ENCODE measurements at places on chromosomes 5 and 9.
A peak's percentile ranks its signal among the peaks of the same experiment; 100 is the strongest.

DNA sequence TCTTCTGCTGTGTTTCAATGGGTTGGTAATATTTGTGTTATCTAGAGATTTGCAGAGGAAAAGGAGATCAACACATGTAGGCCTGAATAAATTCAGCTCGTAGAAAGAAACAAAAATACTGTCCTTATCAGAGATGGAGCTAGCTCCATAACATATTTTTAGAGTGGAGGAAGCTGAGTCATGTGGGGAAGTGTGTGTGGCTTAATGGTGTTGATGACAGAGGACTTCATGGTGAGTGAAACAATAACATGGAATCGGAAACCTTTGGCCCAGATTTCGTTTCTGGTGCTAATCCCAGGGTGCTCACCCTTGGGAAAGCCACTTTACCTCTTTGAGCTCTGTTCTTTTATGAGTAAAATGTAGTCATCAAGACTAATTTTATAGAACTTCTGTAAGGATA lies 825.0 kb downstream of the TLR4 start:
- DNase-seq = peak; percentile 26

DNA sequence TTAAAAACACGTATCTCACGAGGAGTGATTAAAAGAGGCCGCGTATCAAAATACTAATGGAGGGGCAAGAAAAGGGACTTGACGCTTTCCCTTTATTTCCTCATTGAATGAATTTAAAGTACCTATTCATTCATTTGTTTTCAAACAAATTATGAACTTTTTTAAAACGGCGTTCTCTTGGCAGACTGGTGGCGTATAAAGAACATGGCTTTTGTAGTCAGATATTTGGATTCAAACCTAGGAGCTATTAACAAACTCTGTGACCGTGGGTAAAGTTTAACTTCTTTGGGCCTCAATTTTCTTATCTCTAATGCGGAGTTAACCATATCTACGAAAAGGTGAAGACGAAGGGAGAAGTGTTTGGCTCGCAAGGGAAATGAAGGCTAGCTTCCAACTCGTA lies 876 bp downstream of the CAAP1 start:
- DNase-seq = no peak

DNA sequence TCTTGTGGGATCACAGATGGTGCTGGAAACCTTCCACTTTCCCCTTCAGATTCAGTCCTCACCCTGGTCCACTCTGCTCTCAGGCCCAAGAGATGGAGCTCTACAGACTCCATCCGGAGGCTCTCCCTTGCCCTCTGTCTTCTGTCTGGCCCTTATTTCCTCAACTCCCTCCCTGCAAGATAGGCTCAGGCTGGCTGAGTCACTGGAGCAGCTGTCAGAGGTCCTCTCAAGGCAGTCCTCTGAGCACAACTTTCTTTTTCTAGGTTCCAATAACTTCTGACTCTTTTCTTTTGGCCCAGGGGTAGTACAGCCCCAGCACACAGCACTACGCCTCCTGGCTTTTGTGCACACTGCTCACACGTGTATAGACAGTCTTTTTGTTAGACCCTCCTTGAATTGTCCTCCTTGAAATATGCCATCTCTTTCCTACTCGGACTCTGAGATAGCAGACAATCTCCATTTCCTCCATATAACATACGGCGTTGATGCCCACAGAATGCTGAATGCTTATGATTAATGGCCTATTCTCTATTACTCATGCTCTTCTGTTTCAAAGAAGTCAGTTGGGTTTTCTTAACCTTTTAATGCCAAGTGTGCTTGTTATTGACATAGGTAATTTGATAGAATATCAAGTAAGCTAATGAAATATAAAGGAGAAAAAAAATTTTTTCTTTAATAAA lies 193.1 kb downstream of the SLC12A2 start:
- no peak for DNase-seq

GRCh38 chr9:2639786-2640185 lies 18.2 kb downstream of the VLDLR start:
- DNase-seq = no peak

DNA sequence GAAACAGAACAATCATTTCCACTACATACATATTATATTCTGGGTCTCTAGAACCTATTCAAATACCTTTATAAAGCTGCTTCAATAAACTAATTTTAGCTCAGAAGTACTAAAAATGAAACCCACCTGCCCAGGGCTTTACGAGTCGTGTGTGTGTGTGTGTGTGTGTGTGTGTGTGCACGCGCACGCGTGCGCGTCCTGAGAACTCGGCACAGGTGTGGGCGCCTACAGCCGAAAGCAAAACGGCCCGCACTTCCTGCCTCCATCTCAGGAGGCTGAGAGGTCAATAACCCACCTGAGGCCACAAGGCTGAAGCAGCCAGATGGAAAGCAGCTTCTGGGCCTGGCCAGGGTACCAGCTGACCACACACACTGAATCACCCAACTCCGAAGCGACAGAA lies 3.0 kb downstream of the CLPTM1L start:
- DNase-seq = no peak

DNA sequence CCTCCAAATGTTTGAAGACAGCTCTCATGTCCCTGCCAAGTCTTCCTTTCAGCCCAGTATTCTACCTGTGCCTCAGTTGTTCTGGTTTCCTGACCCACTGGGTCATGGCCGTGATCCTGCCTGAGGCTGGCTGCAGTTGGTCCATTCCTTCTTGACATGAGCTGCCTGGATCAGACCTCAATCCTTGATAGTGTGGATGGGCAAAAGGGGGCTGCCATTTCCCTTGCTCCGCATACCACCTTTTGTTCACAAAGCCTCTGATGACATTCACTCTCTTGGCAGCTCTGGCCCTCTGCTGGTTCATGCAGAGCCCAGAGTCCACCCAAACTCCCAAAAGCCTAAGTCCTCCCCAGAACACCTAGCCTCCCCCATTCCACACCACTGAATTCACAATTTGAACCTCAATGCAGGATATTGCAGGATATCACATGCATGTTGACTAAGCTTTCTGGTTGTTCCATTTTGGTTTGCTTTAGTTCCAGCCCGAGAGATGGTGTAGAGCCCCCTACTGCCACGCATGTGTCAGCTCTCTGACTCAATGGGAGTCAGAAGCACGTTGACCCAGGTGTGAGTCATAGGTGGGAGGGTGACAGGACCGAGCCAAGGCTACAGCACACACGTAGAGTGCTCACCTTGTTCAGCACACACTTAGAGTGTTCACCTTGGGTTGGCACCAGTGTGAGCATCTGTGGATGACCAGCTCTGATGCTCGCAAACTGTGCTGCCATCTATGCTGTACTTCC lies 137.2 kb downstream of the MTX3 start:
- DNase-seq = no peak
